Endodermal cell (in vitro differentiated cells): ENCODE measurements at places on chromosomes 16 and 17.

GRCh38 chr16:79081297-79082066 lies 519.1 kb downstream of the MAF start:
- H3K36me3 ChIP-seq = no peaks in the 10 kb centered on the region
- no peak overlapping the region for H3K27ac ChIP-seq
- no peaks in the 10 kb centered on the region for H3K4me1 ChIP-seq

- no peak overlapping the region for H3K4me3 ChIP-seq
- no peak for DNase-seq
- H3K4me1 ChIP-seq = no peaks in the 10 kb centered on the region
- H3K27me3 ChIP-seq = no peaks in the 10 kb centered on the region
- no peak overlapping the region for H3K27ac ChIP-seq
These were observed 6.5 kb downstream of the NMT1 start for GRCh38 chr17:45067637-45068036.

- H3K27ac ChIP-seq = no peak overlapping the region
- H3K4me3 ChIP-seq = no peak overlapping the region
These were observed 5.6 kb upstream of the ANKS4B start for GRCh38 chr16:21227866-21228265.

DNA sequence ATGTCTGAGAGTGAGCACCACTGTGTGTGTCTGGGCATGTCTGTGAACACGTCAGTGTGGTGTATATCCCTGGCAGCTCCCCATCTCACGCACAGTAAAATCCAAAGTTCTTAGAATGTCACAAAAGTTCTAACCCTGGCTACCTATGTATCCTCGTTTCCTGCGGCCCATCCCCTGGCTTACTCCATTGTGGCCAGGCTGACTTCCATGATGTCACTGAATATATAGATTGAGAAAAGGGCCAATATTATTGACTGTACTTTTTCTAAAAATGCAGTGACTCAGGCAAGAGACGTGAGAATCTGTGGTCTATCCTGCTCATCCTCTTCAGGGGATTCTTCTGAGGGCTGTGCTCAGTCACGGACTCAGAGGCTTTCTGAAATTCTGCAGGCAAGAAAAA lies 963 bp upstream of the METTL22 start:
- H3K4me1 ChIP-seq = no peaks in the 10 kb centered on the region
- no peak overlapping the region for H3K27ac ChIP-seq
- peaks cover 7% of the 10 kb centered on the region for H3K36me3 ChIP-seq
- no peak overlapping the region for H3K4me3 ChIP-seq
- DNase-seq = no peak

DNA sequence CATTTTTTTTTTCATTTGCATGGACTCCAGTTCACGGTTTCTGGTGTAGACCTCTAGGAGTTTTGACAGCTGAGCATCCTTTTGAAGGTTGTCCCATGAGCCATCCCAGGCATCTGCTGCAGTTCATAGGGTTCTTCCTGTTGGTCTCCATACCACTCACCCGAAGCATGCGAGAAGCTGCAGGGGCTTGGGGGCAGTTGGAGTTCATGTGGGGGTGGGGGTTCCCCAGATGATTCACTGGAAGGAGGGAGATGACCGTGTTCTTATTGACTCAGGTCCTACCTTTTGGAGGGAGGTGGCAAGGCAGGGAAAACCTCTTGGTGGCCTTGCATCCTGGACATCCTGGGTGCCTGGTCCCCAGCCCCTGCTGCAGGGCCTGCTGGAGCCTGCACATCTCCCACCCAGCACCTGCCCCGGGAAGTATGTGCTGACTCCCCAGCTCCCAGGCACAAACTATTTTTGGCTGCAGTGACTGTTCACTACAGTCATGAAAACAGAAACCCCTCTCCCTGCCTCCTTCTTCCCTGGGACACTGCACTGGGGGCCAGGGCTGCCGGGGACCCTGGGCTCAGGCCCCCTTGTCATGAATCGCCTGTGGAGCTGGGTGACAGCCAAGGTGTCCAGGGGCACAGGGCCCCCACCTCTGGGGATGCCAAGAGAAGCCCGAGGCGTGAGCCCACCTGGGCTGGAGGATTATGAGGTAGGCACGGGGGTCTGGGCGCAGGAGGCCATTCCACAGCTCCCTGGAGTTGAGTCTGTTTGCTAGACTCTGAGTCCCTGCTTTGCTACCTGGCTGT lies 64.9 kb upstream of the LGALS9 start:
- peaks cover 2% of the 10 kb centered on the region for H3K36me3 ChIP-seq
- DNase-seq = no peak
- no peak overlapping the region for H3K27ac ChIP-seq
- peaks cover 17% of the 10 kb centered on the region for H3K4me1 ChIP-seq

DNA sequence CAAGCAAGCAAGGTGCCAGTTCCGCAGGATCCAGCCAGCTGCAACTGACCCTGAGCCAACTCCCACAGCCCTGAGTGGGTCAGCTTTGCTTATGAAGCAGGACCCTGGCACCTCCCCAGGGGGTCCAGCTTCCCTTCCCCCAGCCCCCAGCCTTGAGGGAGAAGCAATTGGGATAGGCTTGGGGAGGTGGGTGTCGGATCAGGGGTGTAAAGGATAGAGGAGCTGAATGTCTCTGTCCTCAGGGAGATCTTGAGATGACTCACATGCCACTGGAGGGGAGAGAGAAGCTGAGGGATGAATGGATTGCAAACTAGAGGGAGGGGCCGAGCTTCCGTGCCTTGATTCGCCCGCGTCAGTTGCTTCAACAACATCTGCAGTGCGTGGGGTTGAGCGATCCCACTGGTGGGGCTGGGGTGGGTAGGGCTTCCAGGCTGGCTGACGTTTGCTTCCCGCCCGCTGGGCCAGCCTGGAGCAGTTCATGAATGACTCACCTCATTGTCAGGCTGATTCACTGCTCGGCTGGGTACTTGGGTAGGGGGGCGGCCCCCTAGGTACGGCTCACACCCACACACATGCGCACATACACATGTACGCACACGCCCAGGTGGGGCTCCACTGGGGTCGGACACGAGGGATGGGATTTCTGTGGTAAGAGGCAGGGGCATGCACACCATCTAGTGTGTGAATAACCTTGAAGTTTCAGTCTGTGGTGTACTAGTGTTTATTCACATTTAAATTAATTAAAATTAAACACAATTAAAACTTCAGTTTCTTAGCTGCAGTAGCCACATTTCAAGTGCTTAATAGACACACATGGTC lies 3.6 kb upstream of the HROB start:
- no peak overlapping the region for H3K27ac ChIP-seq
- no peaks in the 10 kb centered on the region for H3K4me1 ChIP-seq
- no peaks in the 10 kb centered on the region for H3K36me3 ChIP-seq

- peak; percentile 79 for DNase-seq
- H3K4me3 ChIP-seq = no peak overlapping the region
- no peaks in the 10 kb centered on the region for H3K36me3 ChIP-seq
- H3K27me3 ChIP-seq = peaks cover 40% of the 10 kb centered on the region
- H3K4me1 ChIP-seq = peaks cover 4% of the 10 kb centered on the region
- no peak overlapping the region for H3K27ac ChIP-seq
These were observed 18.4 kb downstream of the TBX4 start for GRCh38 chr17:61470530-61471136.

DNA sequence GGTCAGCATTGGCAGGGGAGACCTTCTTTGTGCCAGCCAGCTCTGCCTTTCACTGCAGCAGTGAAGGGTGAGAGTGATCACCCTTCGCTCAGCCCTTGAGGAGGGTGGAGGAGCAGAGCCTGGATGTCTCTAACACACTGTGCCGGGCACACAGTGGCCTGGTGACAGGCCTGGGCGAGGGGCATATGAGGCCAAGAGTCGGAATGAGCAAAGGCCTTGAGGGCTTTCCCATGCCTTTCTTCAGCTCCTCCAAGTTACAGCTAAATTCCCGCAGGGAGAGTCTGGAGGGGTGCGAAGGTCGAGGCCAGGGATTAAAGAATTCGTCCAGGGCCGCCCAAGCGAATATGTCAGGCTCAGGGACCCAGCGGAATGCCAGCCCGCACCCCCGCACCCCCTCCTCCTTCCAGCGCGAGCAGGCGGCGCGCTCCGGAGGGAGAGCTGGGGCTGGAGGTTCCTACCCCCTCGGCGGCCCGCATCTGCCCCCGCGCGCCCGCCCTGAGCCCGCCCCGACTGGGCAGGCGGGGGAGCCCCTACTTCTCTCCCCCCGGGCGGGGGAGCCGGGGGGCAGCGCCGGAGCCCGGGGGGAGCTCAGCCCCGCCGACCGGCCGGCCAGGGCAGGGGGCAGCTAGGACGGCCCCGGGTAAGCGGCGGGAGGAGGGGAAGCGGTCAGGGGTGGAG lies at the start of gene RASL10B:
Gene RASL10B (plus strand): TSS at position 401 of the 678 bp plus-strand sequence. CDS start 3,546 bp downstream, outside the sequence.
- no peak within 1 kb of the TSS for H3K27ac ChIP-seq
- H3K27me3 ChIP-seq = no peaks in the 10 kb centered on the region
- H3K36me3 ChIP-seq = peaks cover 18% of the 10 kb centered on the region
- H3K4me1 ChIP-seq = peaks cover 32% of the 10 kb centered on the region
- DNase-seq = peak; percentile 96
- H3K4me3 ChIP-seq = peak within 1 kb of the TSS; percentile 88

- H3K36me3 ChIP-seq = no peaks in the 10 kb centered on the region
- DNase-seq = no peak
- H3K4me1 ChIP-seq = peaks cover 8% of the 10 kb centered on the region
- no peaks in the 10 kb centered on the region for H3K27me3 ChIP-seq
- no peak overlapping the region for H3K4me3 ChIP-seq
These were observed 108.0 kb upstream of the CIBAR2 start for GRCh38 chr16:85220125-85220839.

DNA sequence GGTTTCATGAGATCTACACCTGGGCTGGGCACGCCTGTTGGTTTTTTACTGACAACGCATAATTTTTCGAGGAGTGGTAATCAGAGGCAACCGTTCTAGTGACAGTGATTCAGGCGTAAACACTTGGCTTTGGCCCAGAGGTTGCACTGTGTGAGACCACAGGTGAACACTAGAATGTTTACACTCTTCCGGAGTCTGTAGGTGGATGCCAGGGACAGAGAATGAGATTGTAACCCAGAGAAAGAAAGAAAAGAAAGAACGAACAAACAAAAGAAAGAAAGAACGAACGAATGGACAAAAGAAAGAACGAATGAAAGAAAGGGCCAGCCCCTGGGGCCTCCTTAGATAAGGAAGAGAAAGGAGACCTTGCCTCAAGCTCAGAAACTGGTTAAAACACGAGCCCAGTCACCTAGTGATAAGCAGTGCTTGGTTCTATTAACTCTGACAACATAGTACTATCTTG lies 113.2 kb downstream of the PRKCB start:
- H3K4me3 ChIP-seq = no peak overlapping the region
- peaks cover 8% of the 10 kb centered on the region for H3K27me3 ChIP-seq
- H3K27ac ChIP-seq = no peak overlapping the region
- no peak for DNase-seq
- no peaks in the 10 kb centered on the region for H3K36me3 ChIP-seq

- H3K27me3 ChIP-seq = peaks cover 20% of the 10 kb centered on the region
- H3K4me1 ChIP-seq = no peaks in the 10 kb centered on the region
- H3K27ac ChIP-seq = no peak overlapping the region
- peak; percentile 99 for DNase-seq
These were observed 7.6 kb downstream of the RUNDC3A start for GRCh38 chr17:44315760-44316731.

- no peaks in the 10 kb centered on the region for H3K36me3 ChIP-seq
- H3K27me3 ChIP-seq = no peaks in the 10 kb centered on the region
- no peak overlapping the region for H3K27ac ChIP-seq
- DNase-seq = no peak
These were observed 54.8 kb downstream of the TOM1L2 start for GRCh38 chr17:17917394-17917793.

DNA sequence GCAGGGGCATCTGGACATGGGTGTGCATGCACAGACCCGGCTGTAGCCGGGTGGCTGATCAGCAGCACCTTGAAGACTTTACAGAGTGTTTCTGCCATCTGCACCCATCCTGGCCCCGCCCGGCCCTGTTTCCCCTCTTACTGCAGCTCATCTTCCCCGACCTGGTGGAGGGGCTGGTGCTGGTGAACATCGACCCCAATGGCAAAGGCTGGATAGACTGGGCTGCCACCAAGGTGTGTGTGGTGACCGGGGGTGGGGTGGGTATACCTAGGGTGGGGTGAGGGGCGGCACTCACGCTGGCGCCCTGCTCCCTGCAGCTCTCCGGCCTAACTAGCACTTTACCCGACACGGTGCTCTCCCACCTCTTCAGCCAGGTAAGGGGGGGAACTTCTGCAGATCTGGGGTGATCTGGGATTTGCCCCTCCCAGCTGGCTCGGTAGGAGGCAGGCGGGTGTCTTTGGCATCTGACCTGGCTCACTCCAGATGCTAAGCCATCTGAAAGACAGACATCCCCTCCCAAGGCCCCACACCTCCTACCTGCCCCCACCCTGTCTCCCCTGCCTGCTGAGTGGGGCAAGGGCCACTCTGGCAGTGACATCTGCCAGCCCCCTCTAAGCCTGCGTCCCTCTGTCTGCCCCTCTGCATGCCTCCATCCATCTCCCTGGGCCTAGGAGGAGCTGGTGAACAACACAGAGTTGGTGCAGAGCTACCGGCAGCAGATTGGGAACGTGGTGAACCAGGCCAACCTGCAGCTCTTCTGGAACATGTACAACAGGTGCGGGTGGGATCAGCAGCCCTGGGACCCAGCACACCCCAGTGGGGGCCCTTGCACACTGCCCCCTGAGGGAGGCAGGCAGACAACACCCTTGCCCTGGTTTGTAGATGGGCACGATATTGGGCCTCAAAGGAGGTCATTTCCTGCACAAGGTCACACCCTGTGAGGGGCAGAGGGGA lies 6.6 kb downstream of the NDRG4 start:
- no peak overlapping the region for H3K4me3 ChIP-seq
- H3K4me1 ChIP-seq = no peaks in the 10 kb centered on the region
- DNase-seq = peak; percentile 40
- H3K36me3 ChIP-seq = peaks cover 45% of the 10 kb centered on the region
- H3K27ac ChIP-seq = no peak overlapping the region

GRCh38 chr17:56913867-56914580 lies at the start of gene TRIM25:
TRIM25 (minus strand) TSS chr17:56914049; CDS start chr17:56913988, 61 bp downstream.
- H3K4me1 ChIP-seq = no peaks in the 10 kb centered on the region
- peak; percentile 98 for DNase-seq
- peaks cover 38% of the 10 kb centered on the region for H3K27me3 ChIP-seq
- H3K36me3 ChIP-seq = no peaks in the 10 kb centered on the region
